ENCODE measurements at places on chromosomes 11 and 22.
A peak's percentile ranks its signal among the peaks of the same experiment; 100 is the strongest.

- DNase-seq: no peak
Observed at GRCh38 chr11:68090706-68091105, 30.5 kb downstream of the CHKA start.

- DNase-seq: no peak
Observed at GRCh38 chr11:9150926-9151325, 59.5 kb upstream of the SCUBE2 start.

- no peak for DNase-seq
Observed at GRCh38 chr11:61418136-61418535, 11.6 kb downstream of the CPSF7 start.

DNA sequence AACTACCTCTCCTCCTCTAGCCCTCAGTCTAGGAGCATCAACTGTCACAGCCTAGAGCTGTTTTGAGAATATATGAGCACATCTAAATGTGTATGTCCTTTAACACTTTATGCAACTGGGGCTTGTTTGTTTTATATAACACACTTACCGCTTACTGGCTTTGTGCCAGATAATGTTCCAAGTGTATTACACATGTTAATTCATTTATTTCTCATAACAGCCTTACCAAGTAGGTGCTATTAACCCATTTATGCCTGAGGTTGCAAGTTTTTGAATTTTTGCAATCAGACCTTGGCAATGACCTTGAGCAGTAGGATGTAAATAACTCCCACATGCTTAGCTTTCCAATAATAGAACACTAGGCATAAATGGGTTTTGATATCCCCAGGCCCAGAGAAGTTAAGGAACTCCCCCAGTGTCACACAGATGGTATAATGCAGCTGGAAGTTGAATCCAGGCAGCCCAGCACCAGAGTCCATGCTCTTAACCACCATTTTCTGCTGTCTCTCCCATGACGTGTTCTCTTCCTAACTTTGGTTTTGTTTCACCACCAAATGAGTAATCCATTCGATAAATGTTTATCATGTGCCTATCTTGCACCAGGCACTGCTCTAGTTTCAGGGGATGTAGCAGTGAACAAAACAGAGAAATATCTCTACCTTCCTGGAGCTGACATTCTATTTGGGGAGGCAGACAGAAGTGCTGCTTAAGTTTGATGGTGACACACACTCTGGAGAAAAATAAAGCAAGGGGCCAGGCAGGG lies 23.1 kb downstream of the PRDM11 start:
- DNase-seq: no peak

- no peak for DNase-seq
Observed at GRCh38 chr22:40113696-40114095, 64.0 kb upstream of the TNRC6B start.

DNA sequence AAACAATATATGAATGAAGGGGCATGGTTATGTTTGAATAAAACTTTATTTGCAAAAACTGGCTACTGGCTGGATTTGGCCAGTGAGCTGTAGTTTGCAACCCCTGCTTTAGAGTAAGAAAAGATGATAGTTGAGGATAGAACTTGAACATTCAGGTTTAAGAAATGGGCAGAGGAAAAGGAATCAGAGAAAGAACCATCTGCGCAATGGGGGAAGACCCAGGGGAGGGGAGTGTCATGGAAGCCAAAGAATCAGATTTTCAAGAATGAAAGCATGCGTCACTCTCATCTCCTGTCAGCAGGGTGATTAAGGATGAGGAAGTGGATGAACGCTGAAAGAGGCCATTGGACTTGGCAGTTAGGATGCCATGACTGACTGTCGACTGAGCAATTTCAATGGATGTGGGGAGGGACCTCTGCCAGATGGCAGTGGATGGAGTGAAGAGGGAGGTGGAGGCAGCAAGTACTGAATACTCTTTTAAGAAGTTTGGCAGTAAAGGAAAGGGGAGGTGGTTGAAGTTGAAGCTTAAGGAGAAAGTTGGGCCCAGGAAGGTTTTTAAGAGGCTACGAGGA lies 21.2 kb downstream of the FAT3 start:
- DNase-seq: no peak

- DNase-seq: peak; percentile 97
Observed at GRCh38 chr11:34052036-34052607, 591 bp downstream of the CAPRIN1 start.

- no peak for DNase-seq
Observed at GRCh38 chr11:30002157-30002785, 14.6 kb downstream of the KCNA4 start.

GRCh38 chr11:111777094-111778046 lies 11.2 kb upstream of the PPP2R1B start:
- peak; percentile 76 for DNase-seq

DNA sequence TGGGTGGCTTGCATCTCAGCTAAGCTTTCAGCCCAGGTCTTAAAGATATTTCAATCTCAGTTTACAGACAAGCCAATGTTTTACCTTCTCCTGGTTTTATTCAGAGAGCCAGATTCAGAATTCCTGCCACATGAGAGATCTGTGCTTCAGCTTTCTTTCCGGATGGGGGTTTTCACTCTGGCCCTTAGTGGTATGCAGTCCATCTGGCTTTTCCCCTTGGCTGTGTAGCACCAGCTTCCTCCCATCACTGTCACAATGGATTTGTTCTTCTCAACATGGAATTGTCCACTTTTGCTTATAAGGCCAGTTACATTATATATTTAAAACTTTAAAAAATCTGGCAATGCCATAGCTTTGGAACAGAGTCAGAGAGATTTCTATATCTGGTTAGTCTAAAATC lies 303.9 kb downstream of the ETS1 start:
- DNase-seq: no peak

DNA sequence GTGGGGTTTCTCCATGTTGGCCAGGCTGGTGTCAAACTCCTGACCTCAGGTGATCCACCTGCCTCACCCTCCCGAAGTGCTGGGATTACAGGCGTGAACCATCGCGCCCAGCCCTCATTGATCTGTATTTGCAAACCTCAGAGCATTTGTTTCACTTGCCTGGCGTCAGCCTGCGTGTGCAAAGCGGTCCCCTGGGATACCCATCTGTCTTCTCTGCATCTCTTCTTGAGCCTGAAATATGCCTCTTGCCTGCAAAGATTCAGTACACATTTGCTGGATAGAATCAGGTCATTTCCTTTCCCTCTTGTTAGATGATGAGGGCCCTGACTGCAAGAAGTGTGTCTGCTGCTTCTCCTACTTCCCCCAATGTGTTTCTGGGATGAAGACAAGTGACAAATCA lies 1291.0 kb downstream of the TBC1D22A start:
- DNase-seq: no peak

GRCh38 chr11:45756384-45757010 lies 48.5 kb upstream of the SLC35C1 start:
- no peak for DNase-seq

DNA sequence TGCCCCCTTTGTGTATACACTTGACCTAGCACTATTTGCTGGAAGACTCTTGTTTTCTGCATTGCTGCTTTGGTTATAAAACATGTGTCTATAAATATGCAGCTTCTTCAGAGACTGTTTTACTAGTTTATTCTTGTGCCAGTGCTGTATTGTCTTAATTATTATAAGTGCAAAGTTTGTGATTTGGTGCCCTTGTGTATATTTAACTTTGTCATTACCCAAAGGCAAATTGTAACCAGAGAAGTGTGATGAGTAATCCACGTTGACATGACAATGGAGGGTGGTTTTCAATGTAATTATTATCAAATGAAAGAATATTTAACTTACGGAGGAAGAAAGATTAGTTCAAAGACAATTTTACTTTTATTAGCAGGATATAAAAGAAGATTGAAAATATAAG lies 75.0 kb upstream of the PRODH start:
- no peak for DNase-seq

GRCh38 chr22:20437613-20438426 lies at the start of gene SCARF2:
SCARF2 (minus strand) TSS chr22:20437825; CDS start chr22:20437754, 71 bp downstream.
- DNase-seq: peak; percentile 83

GRCh38 chr11:126527651-126528050 lies 172.2 kb downstream of the ST3GAL4 start:
- DNase-seq: no peak

DNA sequence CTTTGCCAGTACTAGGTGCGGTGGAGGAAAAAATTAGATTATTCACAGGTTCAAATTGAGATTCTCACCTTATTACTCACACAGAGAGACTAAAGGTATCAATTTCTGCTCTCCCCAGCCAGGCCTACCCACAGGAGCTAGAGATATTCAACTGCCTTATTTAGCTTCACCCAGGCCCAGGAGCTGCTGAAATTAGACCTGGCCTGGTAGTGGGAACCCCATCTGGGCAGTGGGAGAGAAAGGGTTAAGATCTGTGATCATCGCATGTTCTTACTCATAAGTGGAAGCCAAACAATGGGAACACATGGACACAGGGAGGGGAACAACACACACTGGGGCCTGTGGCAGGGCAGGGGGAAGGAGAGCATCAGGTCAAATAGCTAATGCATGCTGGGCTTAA lies 20.9 kb upstream of the MICAL2 start:
- DNase-seq: no peak

GRCh38 chr22:23281406-23282088 lies 101.2 kb downstream of the BCR start:
- peak; percentile 80 for DNase-seq

DNA sequence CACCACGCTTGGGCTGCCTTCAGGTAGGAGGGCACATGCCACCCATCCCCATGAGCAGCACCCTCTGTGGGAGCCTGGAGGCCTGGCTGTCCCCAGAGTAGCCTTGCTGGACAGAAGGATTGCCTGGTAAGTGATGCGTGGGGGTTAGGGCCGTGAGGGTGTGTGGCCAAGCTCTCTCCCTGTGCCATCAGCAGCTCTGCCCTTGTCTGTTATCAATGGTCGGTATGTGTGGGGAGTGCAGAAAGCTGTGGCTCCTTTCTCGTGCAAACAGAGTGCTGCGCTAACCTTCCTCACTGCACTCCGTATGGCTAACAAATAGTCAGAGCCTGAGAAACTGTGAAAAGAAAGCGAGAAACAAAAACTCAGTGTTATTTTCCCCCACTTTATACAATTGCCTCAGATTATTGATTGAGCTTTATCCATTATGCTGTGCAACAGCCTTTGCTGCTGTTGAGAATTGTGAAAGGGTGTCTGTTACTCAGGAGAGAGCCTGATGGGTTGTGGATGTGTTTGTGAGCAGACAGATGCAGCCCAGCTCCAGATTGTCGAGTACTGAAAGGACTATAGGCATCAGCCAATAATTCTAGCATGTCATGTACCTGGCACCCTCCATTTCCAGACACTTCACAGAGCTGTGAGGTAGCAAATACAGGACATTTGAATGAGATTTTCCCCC lies 432.2 kb downstream of the NTM start:
- no peak for DNase-seq

- DNase-seq: no peak
Observed at GRCh38 chr11:84824624-84825023, 802.5 kb downstream of the DLG2 start.

DNA sequence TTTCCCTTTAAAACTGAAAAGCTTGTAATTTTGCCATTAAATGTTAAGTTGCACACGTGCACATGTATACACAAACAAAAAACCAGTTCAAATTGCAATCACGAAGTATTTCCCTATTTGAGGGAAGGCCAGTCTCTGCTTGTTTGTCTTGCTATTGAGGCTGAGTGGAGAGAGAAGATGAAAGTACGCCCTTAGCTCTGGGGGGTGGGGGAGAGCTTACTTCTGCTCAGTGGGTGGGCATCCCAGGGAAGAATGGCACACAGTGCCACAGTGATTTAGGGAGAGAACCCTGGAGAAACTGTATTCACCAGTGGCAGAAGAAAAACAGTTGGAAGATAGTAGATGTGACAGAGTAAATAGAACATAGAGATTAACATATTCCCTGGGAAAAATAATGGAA lies 8.7 kb downstream of the YAP1 start:
- DNase-seq: no peak

- DNase-seq: no peak
Observed at GRCh38 chr22:22836635-22837034, 51.0 kb upstream of the IGLL5 start.

Data from hindlimb muscle (tissue), 1 donor.